ENCODE measurements at places on chromosomes 4 and X.

- no peak for DNase-seq
These were observed 51.1 kb downstream of the RAI2 start for GRCh38 chrX:17809984-17810383.

DNA sequence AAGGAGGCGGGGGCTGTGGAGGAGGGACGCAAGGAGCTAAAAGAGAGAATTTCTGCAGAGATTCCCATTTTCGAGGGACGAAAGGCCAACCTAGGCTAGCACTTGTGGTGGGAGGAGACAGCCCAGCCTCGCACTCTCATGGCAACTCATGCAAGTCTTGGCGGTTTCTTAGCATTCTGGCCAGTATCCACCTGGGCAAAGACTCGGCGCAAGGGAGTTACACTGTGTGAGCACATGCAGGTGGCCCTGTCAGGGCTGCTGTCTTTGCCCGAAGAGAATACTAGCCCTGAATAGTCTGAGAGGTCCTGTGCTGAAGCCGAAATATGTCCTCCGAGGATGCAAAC is 15.5 kb downstream of the MCF2 start:
- no peak for DNase-seq

GRCh38 chrX:118637997-118638396 is 89.4 kb upstream of the IL13RA1 start:
- no peak for DNase-seq

DNA sequence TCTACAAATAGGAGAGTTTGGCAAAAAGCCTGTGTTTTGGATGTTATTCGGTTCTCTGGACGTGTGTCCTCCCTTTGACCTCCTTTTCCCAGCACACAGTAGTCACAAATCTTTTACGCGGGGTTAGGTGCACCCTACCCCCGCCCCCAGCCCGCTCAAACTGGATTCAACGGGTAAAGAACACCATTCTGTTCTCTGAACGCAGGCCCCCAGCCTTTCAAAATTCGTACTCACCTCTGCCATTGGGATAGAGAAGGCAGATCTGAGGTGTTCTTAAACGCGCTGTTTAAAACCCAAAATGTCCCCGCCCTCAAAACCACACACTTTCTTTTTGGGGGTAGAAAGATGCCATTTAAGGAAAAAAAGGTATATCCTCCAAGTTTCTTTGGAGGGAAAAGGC is 2.7 kb downstream of the LEF1 start:
- no peak for DNase-seq

- no peak for DNase-seq
These were observed 105.5 kb upstream of the STK26 start for GRCh38 chrX:131917588-131917987.
